Endodermal cell (in vitro differentiated cells): ENCODE measurements at places on chromosomes 13 and 19. TPM values are rescaled to one million over a fixed set of nuclear protein-coding genes. Genes with fewer than 3 reads are reported as not detected.

GRCh38 chr13:112954488-112955270 is 14.3 kb upstream of the MCF2L start:
- no peaks in the 10 kb centered on the region for H3K27me3 ChIP-seq
- H3K4me3 ChIP-seq = no peak overlapping the region
- H3K4me1 ChIP-seq = no peaks in the 10 kb centered on the region
- DNase-seq = peak; percentile 27
- H3K27ac ChIP-seq = no peak overlapping the region

DNA sequence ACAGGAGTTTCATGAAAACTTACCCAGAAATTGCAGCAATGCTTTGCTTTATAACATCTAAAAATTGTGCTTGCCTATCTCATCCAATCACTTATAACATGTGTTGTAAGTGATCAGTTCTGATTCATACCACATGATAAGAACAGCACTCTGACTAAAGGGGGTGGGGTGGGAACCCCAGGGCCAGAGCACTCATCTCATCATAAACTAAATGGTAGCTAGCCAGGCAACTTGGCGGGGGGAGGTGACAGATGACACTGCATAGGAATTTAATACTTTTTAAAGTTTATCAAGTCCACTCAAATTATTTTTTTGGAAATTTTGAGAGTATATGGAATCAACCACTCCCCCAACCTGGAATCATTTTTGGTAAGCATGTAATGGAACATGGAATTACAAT is 42.1 kb downstream of the FOXO1 start:
- no peak overlapping the region for H3K4me3 ChIP-seq
- no peaks in the 10 kb centered on the region for H3K36me3 ChIP-seq
- no peaks in the 10 kb centered on the region for H3K27me3 ChIP-seq
- H3K27ac ChIP-seq = no peak overlapping the region
- DNase-seq = no peak
- H3K4me1 ChIP-seq = peaks cover 7% of the 10 kb centered on the region

GRCh38 chr13:80889829-80890228 is 548.9 kb upstream of the SPRY2 start:
- H3K36me3 ChIP-seq = no peaks in the 10 kb centered on the region
- H3K27ac ChIP-seq = no peak overlapping the region
- no peaks in the 10 kb centered on the region for H3K4me1 ChIP-seq
- no peaks in the 10 kb centered on the region for H3K27me3 ChIP-seq
- no peak for DNase-seq

DNA sequence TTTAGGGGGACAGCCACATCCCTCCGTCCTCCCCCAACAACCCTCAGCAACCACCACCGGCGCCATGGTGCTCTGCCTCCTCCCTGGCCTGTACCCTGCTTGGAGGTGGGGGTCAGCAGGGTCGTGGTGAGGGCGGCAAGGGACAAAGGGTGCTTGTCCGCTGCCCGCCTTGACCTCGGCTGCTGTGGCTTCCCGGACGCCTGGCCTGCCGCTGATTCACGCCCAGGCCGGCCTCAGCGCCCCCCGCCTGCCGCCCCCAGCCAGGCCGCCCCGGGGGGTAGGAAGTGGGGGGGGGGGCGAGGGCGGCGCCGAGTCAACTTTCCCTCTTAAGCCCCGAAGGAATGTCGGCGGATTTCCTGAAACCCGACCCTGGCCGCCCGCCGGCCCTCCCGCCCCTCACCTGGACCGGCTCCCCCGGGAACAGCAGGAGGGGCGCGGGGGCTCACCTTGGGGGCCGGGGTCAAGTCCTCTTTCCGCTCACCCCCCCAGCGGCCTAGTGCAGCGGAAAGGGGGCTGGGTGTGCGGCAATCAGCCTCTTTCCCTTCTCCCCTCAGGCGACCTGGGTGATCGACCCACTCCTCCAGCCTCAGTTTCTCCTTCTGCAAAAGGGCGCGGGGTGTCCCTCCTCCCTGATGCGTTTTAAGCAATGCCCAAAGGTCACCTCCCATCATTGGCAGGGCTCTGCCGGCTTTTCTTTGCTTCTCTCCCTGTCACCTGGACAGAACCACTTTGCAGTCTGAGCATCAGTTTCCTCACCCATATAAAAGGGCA is 1.9 kb upstream of the TMEM59L start:
- DNase-seq = peak; percentile 81
- H3K27ac ChIP-seq = no peak overlapping the region

DNA sequence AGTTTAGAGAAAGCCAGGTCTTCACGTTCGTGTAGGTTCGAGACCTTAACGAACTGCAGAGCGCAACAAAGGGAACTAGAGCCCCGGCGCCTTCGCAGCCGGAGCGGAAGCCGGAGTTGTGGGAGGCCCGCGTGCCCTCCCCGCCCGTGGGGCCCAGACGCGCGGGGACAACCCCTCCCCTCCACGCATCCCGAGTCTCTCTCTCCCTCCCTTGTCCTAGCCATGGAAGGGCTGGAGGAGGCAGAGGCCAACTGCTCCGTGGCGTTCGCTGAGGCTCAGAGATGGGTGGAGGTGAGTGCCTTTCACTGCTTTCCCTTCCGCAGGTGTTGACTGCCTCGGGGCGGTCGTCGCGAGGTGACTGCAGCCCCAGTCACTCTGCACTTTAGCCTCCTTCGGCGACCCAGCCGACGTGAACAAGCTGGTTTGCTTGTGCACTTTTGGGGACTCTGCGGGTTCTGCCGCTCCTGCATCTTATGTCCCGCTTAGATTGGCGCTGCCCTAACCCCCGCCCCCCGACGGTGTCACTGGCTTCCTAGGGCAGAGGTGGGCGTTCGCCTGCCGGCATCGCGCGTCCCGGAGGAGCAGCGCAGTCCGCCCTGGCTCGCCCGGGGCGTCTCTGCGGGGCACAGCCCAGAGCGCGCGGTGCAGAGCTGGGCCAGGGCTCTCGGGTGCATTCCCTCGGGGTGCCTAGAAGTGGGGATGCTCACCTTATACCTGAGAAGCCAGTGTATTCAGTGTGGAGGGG is 478 bp downstream of the LMO7 start:
- no peaks in the 10 kb centered on the region for H3K36me3 ChIP-seq
- peaks cover 38% of the 10 kb centered on the region for H3K27me3 ChIP-seq
- peak overlapping the region; percentile 84 for H3K4me3 ChIP-seq
- DNase-seq = peak; percentile 83
- H3K27ac ChIP-seq = no peak overlapping the region

- DNase-seq = no peak
- no peak overlapping the region for H3K4me3 ChIP-seq
- H3K27ac ChIP-seq = no peak overlapping the region
- H3K4me1 ChIP-seq = no peaks in the 10 kb centered on the region
- H3K27me3 ChIP-seq = no peaks in the 10 kb centered on the region
These were observed 25.0 kb downstream of the RASL11A start for GRCh38 chr13:27295660-27296059.

DNA sequence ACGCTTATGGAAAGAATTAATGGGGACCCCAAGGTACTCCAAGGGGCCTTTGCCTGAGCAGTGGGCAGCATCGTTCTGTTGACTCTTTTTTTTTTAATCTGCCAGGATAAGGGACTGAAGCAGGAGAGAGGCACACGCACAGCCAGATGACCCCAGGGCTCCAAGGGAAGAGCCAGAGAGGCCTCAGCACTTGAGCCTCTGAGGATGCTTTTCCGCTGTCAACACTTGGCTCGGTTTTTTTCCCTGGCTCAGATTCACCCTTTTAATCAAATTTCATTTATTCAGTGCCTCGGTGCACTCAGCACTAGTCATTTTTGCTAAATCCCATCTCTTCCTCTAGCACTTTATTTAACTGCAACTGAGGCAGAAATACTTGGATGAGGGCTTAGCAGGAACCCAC is 226.3 kb downstream of the FGF9 start:
- DNase-seq = no peak
- H3K27ac ChIP-seq = no peak overlapping the region
- no peaks in the 10 kb centered on the region for H3K36me3 ChIP-seq
- H3K4me1 ChIP-seq = no peaks in the 10 kb centered on the region
- no peaks in the 10 kb centered on the region for H3K27me3 ChIP-seq

- no peak overlapping the region for H3K4me3 ChIP-seq
- no peak for DNase-seq
- H3K4me1 ChIP-seq = no peaks in the 10 kb centered on the region
- no peaks in the 10 kb centered on the region for H3K27me3 ChIP-seq
- no peaks in the 10 kb centered on the region for H3K36me3 ChIP-seq
- no peak overlapping the region for H3K27ac ChIP-seq
These were observed 2321.0 kb downstream of the PCDH9 start for GRCh38 chr13:64909184-64909583.

NPAS1 gene
- 8.7 and 9.1 TPM in 2 replicates for total RNA-seq

- no peaks in the 10 kb centered on the region for H3K36me3 ChIP-seq
- H3K4me3 ChIP-seq = no peak overlapping the region
- H3K27ac ChIP-seq = no peak overlapping the region
These were observed 8.1 kb upstream of the ATG4D start for GRCh38 chr19:10535613-10536012.

DNA sequence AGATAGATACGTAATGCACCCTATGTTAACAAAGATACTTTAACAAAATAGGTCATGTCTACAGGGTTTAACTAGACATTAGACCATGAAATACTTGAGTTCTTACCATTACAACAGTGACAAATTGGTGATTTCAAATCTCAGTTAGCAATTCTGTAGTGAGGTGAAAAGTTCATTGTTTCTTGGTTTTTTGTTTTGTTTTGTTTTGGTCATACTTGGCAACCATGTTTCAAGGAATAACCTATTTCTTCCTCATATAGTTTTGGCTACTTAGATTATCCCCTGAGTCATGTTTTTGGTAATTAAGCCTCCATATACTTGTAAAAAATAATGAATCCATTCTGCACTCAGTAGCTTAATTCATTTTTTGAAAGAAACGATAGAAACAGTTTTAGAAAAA is 1200.4 kb downstream of the DIAPH3 start:
- H3K36me3 ChIP-seq = no peaks in the 10 kb centered on the region
- H3K4me1 ChIP-seq = no peaks in the 10 kb centered on the region
- no peak for DNase-seq

FCHO1 gene
- 6.1 to 10.2 TPM (median 7.8 TPM) in 3 replicates for total RNA-seq

NLRP11 gene
- not detected in 2 replicates for total RNA-seq

CEACAM19 gene
- 0.93 and 2.2 TPM in 2 replicates for total RNA-seq

ZC3H13 gene
- 50.0 to 67.4 TPM (median 62.4 TPM) in 3 replicates for total RNA-seq

GRCh38 chr19:38078302-38078930 is 145.6 kb downstream of the DPF1 start:
- no peak overlapping the region for H3K4me3 ChIP-seq
- peaks cover 6% of the 10 kb centered on the region for H3K4me1 ChIP-seq
- no peaks in the 10 kb centered on the region for H3K27me3 ChIP-seq
- no peak overlapping the region for H3K27ac ChIP-seq

DNA sequence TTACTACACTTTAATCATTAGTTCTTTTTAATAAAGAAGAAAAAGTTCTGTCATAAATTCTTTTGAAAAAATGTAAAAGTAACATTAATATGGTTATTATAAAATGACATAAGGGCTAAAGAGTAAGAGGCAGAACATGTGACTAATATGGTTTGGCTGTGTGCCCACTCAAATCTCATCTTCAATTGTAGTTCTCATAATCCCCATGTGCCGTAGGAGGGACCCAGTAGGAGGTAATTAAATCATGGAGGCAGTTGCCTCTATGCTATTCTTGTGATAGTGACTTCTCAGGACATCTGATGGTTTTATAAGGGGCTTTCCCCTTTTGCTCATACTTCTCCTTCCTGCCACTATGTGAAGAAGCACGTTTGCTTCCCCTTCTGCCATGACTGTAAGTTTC is 104.5 kb downstream of the UGGT2 start:
- peaks cover 2% of the 10 kb centered on the region for H3K4me1 ChIP-seq
- H3K27ac ChIP-seq = no peak overlapping the region
- no peaks in the 10 kb centered on the region for H3K27me3 ChIP-seq
- H3K4me3 ChIP-seq = no peak overlapping the region

DNA sequence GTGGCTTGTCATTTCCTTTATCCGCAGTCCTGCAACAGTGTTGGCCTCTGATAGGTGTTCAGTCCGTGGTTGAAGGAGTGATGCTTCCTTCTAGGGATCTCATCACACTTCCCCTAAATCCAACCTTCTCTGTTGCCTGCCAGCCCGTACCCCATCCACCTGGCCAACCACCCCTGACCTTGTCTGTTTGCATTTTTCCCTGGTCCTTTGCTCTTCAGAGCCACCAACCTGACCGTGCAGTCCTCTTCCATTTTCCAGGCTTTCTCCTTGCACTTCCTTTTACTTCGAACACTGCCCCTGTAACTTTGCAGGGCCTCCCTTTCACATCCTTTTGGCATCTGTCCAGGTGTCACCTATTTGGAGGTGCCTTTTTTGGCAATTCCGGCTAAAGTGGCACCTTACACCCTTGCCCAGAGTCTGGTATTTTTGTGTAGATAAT is 696 bp downstream of the ZNF460 start:
- DNase-seq = no peak
- peak overlapping the region; percentile 93 for H3K4me3 ChIP-seq
- peaks cover 35% of the 10 kb centered on the region for H3K36me3 ChIP-seq

GRCh38 chr19:18668744-18669523 is 14.5 kb upstream of the CRTC1 start:
- no peak for DNase-seq
- no peaks in the 10 kb centered on the region for H3K4me1 ChIP-seq
- H3K27ac ChIP-seq = no peak overlapping the region
- H3K4me3 ChIP-seq = no peak overlapping the region

TRAPPC6A gene
- total RNA-seq = 54.3 and 56.6 TPM in 2 replicates

- H3K27me3 ChIP-seq = no peaks in the 10 kb centered on the region
- no peak overlapping the region for H3K27ac ChIP-seq
- no peaks in the 10 kb centered on the region for H3K36me3 ChIP-seq
- no peak for DNase-seq
These were observed 323.7 kb upstream of the HTR2A start for GRCh38 chr13:47220453-47221140.

DNA sequence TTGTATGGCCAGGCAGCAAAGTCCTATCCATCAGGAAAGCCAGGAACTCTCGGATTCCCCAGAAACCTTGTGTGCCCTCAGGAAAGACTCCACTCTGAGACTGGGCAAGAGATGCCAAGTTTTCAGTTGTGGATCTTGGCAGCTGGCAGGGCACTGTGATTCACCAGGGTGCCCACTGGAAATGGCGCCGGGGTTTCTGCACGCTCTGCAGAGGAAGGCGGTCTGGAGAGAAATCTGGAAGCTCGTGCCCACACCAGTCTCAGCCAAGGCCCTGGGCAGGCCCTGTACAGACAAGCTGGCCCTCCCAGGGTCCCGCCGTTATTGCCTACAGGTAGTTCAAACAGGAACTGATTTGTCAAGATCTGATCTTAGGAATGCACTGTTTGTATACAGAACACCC is 4.9 kb downstream of the NAPA start:
- no peak overlapping the region for H3K27ac ChIP-seq
- no peak overlapping the region for H3K4me3 ChIP-seq

UPK1A gene
- 0.37 and 0.45 TPM in 2 replicates for total RNA-seq

FAM124A gene
- 31.4 to 52.5 TPM (median 49.7 TPM) in 3 replicates for total RNA-seq

- no peak for DNase-seq
- peaks cover 9% of the 10 kb centered on the region for H3K36me3 ChIP-seq
- H3K4me1 ChIP-seq = peaks cover 9% of the 10 kb centered on the region
- H3K27me3 ChIP-seq = no peaks in the 10 kb centered on the region
- H3K4me3 ChIP-seq = peak overlapping the region; percentile 95
These were observed 2.2 kb upstream of the PLEKHG2 start for GRCh38 chr19:39410017-39410830.

DNA sequence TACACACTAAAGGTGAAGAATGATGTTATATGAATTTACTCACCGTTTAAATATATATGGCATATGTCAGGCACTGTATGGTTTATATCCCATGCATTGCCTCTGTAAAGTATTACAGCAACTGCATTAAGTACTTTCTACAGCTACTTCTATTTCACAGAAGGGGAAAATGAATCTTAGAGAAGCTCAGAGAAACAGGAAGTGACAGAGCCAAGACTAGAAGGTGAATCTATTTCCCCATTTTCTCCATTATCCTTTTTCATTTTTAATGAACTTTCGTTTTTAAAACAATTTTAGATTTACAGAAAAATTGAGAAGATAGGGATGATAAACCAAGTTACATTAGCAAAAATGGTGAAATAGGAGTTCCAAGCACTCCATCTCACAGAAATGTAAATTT is 863.3 kb downstream of the UQCRFS1 start:
- no peaks in the 10 kb centered on the region for H3K27me3 ChIP-seq
- H3K36me3 ChIP-seq = no peaks in the 10 kb centered on the region
- no peaks in the 10 kb centered on the region for H3K4me1 ChIP-seq
- H3K4me3 ChIP-seq = no peak overlapping the region
- no peak for DNase-seq

KIR3DL1 gene
- not detected in 3 replicates for total RNA-seq
